ENCODE measurements at places on chromosomes 6 and 20.

DNA sequence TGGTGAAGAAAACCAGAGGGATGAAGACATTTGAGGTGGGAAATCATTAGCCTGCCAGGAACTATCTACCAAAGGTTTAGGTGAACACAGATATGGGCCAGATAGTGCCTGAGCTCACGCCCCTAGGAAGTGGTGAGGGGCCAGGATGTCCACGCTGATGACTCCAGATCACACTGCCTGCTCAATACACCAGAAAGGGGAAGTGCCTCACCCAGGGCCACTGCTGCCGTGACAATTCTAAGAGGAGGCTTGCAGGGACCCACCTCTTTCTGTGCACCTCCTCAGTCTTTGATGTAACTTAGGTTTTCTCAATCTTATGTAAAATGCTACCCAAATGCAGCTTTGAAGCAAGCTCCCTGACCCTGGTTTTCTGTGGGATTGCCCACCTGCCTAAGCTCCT is 5.4 kb upstream of the RAB44 start:
- DNase-seq: peak; percentile 56

GRCh38 chr20:62285722-62286121 is 17.1 kb upstream of the ADRM1 start:
- DNase-seq: no peak

DNA sequence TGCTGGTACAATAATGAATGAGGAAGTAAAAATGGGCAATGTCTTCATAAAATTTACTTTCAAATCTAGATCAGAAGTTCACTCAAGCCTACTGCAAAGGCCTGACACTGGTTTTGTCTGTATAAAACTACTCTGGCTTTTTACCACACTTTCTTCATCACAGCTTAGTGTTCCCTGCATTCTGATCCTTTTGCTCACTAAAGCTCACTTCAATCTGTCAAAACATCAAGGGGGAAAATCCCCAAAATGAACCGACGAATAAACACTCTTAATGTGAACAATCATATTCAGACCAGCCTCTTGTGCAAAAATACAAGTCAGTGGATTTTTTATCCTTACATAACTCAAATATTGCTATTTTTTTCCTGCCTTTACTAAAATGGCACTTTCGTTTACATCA is 98.5 kb downstream of the PRDM1 start:
- no peak for DNase-seq

DNA sequence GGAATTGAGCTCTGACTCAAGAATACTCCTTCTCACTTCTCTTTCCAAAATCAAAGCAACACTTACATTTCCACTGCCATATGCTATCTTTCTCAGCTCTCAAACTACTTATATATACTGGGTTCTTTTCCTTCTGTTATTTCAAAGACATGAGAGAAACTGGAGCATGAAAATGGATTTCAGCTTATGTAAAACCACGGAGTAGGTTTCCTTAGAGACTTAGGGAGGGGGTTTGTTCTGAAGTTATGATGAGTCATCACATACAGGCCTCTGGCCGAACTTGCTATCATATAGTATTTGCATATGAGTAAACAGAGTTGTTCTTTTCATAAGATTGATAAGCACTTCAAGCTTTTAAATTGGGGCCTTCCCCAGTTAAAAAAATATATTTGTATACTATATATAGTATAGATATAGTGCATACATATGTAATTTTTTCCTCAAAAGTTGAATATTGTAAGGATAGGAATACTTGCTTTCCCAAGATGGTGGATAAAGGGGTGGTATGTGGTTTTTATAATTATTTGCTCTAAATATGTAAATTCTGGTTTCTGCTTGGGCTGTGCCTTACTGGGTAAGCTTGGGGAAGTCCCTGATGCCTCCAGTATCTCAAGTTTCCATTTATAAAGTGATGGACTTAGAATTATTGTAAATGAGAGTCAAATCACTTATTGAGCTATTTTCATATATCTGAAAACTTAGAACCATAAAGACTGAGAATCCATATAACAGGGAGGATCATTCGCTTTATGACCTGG is 273.9 kb downstream of the RFPL4B start:
- no peak for DNase-seq

- DNase-seq: no peak
These were observed 38.4 kb upstream of the CCDC167 start for GRCh38 chr6:37538107-37538506.

- DNase-seq: no peak
These were observed 30.5 kb upstream of the RIPK1 start for GRCh38 chr6:3037638-3038365.

DNA sequence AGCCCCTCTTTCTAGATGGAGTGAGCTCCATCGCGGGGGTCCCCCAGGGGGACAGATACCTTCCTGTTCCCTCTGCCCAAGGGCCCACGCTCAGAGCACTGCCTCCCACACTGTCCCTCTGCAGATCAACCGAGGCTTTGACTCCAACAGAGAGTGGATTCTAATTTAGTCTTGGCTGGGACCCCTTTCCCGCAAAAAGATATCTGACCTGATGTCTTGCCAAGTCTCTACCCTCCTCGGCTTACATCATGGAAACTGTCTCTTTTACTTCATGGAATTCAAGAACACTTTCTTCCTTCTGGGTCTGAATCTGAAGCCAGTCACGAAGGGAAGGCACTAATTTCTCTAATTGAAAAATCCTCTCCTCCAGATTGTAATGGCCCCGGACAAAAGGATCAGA is 278.0 kb downstream of the BMP7 start:
- DNase-seq: no peak

DNA sequence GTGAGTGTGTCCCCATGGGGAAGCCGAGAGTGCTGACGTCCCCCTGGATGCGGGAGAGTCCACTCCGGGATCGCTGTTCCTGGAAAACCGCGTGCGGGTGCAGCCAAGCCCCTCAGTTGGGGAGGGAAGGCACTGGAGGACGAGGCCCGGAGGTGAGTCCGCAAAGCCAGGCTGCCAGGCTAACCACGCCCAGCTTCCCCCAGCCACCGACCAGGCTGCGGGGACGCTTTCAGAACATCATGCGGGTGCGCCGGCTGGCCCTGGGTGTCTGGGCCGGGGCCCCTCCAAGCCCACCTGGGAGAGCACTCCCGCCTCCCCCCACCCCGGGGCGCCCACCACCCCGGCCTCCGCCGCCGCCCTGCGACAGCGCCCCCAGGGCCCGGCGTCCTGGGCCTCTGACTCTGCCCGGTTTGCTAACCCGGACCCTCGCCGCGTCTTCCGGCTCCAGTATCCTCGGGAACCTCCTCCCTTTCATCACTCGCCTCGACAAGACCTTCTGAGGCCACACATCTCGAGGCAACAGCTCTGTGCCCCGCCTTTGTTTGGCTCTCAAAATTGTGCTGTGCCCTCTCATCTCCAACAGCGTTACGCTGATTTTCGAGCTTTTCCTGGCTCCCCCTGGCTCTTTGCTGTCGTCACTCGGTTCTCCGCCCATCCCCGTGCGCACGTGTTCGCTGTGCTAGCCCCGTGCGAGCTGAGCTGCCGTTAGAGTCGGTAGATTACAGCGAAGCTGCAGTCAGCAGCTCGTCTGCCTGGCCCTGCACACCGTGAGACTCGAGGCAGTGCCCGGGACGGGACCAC is 47.1 kb upstream of the ENTPD6 start:
- peak; percentile 72 for DNase-seq

GRCh38 chr6:138188278-138188941 is 26.7 kb downstream of the ARFGEF3 start:
- no peak for DNase-seq

GRCh38 chr6:129494099-129494498 is 215.9 kb downstream of the ARHGAP18 start:
- no peak for DNase-seq

DNA sequence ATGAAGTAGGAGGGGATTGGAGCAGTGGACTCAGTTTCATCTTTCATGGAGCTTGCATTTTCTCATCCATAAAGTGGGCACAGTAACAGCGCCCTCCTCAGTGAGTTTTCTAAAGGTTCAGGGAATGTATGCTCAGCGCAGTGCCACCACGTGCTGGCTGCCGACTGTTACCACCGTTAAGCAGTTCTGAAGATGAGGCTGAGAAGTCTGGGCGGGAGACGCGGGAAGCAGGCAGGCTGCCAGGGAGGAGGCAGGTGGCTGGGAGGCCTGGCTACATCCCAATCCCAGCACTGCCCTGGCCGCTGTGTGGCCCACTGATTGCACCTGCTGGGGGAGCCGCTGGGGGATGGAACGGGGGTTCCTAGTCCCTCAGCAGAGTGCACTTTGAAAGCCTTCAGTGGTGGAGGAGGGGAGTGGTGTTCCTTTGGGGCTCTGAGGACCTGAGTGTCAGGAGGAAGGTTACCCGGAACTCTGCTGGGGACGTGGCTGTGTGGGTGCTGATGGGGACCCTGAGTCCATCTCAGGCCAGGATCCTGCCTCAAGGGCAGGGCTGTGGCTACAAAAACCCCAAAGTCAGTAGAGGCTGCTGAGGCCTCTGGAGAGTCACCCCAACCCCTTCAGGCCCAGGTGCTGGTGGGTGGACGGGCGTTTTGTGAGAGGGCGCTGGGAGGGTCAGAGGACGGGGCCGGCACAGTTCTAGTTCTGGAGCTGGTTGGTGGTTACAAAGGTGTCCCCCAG is 28.0 kb upstream of the PHACTR3 start:
- no peak for DNase-seq

DNA sequence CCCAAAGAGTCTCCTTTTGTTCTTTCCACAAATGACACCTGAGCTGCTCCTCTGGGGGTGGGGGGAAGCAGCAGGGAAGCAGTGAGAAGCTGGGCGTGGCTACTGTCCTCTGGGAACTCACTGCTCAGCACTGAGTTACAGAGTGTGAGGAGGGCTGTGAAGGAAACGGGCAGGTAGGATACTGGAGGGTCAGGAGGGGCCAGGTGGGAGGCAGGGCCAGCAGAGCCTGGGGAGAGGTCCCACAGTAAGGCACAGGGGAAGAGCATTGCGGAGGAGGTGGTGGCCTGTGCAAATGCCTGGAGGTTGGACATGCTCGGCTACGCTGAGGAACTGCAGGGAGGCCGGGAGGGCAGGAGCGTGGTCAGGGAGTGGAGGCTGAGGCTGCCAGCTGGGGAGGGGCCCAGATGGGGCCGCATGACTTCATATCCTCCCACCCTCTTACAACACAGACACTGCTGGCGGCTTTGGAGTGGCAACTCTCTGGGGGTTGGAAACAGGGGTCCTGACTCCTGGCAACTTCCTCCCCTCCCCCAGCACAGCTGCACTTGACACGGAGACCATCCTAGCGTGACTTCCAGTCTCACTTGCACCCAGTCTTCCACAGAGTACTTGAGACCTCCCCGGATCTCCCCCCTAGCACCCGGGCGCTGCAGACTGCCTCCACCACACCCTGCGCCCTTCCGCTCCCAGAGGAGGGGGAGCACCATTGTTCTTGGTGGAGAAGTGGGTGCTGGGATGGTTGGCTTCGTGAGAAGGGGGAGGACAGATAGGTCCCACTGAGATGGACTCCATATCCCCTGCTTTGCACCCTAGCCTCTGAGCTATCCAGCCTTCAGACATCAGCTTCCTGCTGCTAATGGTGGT is 34.2 kb downstream of the RBM38 start:
- DNase-seq: no peak

- no peak for DNase-seq
These were observed 611.9 kb upstream of the MAP3K7 start for GRCh38 chr6:91198588-91199255.

DNA sequence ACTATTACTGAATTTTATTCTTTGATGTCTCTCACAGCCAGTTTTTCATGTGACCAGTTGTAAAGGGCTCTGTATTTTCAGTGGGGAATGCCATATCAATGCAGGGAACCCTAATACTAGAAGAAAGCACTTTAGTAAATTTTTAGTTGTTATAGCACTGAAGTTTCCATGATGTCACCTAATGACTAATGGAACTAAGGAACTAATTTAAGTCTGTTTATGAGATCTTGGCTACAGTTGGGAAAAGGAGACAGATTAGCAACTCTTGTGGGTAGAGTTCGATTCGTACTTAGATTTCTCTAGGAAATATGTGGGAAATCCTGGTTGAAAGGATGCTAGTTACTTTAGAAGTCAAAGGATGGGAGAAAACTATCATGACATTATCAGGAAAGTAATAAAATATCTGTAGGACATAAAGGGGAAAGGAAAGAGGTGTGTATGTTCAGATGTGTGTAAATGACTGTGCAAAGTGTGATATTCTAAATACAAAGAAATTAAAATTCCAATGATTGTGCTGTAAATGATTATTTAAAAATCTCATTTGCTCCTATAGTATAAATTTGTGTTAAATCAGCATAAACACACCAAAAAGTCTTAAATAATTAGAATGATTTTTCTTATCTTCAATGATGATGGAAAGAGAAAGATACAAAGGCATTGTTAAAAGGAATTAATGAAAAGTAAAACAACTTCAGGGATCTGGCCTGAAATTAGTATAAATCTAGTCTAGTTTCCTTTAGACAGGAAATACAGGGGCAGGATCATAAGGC is 103.4 kb downstream of the LRRC1 start:
- no peak for DNase-seq

GRCh38 chr6:109693111-109693510 is 2.0 kb downstream of the FIG4 start:
- no peak for DNase-seq

GRCh38 chr20:39778431-39778830 is 816.3 kb downstream of the DHX35 start:
- no peak for DNase-seq

- no peak for DNase-seq
These were observed 8.8 kb downstream of the DDR1 start for GRCh38 chr6:30893001-30893591.
